Frontal cortex (tissue), 4 donors: ENCODE measurements at places on chromosomes 7 and 10. TPM values are rescaled to one million over a fixed set of nuclear protein-coding genes. Genes with fewer than 3 reads are reported as not detected.

HOGA1 gene
- total RNA-seq: 0.41 TPM

TMEM213 gene
- total RNA-seq: not detected

SLC16A9 gene
- total RNA-seq: 8.2 TPM

SYT15 gene
- 0.82 TPM for total RNA-seq

CALD1 gene
- total RNA-seq: 27.3 TPM

CREB5 gene
- total RNA-seq: 4.5 TPM

MYL10 gene
- not detected for total RNA-seq

NRCAM gene
- total RNA-seq: 143 TPM

CCZ1B gene
- 117 TPM for total RNA-seq

OR2A12 gene
- total RNA-seq: not detected

TDRD1 gene
- total RNA-seq: 0.41 TPM

CWF19L1 gene
- 40.8 TPM for total RNA-seq

OPN4 gene
- not detected for total RNA-seq

ACHE gene
- total RNA-seq: 11.0 TPM

ARMC3 gene
- total RNA-seq: 3.3 TPM

FAM241B gene
- total RNA-seq: 13.9 TPM

KIAA1549 gene
- 21.6 TPM for total RNA-seq

MEOX2 gene
- not detected for total RNA-seq
